ENCODE measurements at places on chromosomes 2 and 18.

DNA sequence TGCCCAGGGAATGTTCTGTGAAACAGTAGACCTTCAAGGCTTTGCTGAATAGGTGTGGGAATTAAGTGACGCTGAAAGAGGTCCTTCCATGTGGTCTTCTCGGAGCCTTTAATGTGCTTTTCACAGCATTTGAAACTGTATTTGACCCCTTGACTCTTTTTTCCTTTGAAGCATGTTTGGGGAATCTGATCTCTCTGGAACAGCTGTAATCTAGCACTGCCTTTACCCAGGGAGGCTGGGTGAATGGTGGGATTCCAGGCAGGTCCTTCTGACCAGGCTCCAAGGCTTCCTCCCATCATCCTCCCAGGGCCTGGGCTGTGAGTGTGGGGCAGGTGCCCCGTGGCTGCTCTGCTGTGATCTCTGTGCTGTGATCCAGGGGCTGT is 4.2 kb downstream of the ZAP70 start:
- DNase-seq: no peak

DNA sequence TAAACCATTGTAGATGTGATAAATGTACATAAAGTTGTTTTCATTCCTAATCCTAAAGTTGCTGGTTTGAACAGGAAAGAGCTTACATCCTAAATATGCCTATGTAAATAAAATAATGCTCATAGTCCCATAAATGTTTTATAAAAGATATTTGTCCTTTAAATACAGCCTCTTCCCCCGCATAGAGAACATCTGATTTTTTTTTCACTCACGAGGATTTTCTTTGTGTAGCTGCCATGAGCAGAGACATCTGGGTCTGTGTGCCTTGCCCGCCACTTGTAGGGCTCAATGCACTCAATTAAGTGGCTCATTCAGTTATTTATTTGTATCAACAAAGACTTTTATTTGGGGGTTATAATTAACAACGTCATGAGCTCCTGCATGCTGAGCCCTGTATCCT is 72.8 kb downstream of the SOWAHC start:
- DNase-seq: no peak

DNA sequence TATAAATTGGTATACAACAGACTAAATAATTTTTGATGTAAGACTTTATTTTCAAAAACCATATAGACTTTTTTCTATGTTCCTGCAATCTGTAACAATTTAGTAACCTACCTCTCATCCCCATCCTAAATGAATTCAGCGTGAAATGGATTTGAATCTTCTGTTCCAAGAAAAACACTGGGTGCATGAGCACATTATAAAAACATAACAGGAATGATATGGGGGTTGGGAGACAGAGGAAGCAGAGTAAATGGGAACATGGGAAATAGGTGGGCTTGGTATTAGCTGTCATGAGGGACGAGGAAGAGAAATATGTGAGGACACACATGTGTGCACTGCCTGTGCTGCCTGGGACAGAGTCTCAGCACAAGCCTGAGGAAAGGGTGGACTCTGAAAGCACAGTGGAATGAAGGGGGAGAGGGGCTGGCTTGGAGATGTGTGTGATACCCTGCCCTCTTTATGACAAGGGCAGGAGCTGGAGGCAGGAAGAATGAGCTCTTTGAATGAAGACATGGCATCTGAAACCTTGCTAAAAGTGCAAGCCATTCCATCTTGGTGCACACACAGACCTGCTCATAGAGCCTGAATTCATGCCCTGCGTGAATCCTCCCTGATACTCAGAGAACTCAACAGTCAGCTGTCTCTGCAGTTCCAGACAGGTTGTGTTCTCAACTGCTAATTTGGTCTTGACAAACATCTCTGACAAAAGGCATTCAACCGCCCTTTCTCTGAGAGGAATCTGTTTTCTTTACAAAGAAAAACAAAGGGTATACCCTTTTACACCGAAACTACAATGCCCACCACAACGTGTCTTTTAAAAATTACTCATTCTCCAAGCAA is 66.6 kb downstream of the EPB41L3 start:
- DNase-seq: no peak

DNA sequence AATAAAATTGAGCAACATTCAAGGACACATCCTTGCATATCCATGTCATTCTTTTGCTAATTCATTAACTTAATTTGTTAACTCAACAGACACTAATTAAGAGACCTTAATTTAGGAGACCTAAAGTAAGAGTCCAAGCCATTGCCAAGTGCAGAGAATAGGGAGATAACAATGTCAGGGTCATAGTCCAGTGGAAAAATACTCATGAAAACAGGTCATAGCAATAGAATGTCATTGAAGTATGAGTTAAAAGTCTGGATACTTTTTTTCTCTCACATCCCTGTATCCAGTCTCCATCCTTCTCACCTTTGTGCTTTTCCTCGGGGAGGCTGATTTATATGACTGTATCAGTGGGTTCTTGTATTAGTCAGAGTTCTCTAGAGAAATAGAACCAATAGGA is 26.6 kb upstream of the DPP4 start:
- no peak for DNase-seq

DNA sequence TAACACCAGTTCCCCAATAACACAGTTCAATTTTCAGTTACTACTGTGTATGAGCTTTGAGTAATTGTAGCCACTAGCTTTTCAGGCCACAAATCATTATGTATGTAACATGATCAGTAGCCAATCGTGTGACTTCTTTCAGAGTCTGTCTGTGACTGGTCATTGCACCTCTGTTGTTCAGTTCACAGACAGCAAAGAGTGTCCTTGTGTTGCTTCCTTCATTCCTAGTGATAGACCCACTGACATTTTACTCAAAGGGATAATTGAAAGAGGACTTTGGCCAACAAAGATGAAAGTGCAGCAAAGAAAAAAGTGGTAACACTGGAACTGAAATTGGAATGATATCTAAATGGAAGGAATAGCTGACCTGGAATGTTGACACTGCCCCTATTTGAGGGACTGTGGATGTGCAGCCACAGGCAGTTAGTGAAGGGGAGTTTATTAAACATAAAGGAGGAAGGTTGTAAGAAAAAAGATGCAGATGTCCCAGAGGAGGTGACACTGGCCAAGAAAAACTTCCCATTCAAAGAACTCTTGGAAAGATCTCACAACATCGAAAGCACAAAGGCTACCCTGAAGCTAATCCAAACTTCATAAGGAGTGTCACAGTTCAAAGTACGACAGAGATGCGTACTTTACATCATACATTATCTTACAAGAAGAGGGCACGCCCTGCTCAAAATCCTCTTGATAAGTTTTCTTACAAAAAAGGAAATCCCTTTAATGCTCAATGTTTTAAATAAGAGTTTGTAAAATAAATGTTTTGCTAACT is 19.3 kb downstream of the TTC39C start:
- no peak for DNase-seq

GRCh38 chr2:197217541-197217940 is 93.0 kb downstream of the ANKRD44 start:
- DNase-seq: no peak

- no peak for DNase-seq
These were observed 102.1 kb upstream of the CDC42EP3 start for GRCh38 chr2:37773371-37774130.

DNA sequence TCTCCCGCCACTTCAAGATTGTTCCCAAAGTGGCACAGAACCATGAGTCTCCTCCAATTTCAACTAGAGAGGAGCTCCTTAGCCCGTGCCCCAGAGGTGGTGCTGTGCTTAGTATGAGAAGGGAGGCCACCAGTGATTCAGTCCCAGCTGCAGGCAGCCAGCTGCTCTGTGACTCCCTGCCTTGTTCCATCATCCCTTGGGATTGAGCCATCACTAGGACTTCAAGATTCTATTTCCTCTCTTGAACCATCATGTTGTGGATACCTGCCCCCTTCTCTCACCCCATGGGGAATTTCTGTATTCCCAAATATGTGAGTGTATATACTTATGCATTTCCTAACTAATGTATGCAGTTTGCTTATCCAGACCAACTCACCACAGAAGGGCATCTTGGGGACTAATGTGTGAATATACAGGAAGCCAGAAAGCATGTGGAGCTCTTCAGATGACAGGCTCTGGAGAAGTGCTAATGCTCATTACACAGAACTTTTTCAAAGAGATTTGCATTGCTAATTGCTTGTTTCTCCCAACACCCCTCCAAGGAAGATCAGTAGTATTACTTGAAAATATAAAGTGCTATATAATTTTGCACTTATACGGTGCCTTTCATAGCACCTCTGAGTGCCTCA is 111.0 kb upstream of the MAP3K20 start:
- DNase-seq: no peak

DNA sequence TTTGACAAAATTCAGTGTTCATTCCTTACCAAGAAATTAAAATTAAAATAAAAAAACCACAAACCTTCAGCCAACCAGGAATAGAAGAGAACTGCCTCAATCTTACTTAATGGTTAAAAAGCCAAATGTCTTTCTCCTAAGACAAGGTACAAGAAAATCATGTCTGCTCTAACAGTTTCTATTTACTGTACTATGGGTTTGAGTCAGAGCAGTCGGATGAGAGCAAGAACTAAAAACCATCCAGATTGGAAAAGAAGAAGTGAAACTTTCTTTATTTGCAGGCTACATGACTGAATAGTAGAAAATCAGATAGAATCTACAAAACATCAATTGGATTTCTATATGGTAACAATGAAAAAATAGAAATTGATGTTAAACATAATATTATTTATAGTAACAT is 555.5 kb upstream of the TNP1 start:
- DNase-seq: no peak

GRCh38 chr2:241857041-241857541 is 1.6 kb downstream of the PDCD1 start:
- DNase-seq: no peak

DNA sequence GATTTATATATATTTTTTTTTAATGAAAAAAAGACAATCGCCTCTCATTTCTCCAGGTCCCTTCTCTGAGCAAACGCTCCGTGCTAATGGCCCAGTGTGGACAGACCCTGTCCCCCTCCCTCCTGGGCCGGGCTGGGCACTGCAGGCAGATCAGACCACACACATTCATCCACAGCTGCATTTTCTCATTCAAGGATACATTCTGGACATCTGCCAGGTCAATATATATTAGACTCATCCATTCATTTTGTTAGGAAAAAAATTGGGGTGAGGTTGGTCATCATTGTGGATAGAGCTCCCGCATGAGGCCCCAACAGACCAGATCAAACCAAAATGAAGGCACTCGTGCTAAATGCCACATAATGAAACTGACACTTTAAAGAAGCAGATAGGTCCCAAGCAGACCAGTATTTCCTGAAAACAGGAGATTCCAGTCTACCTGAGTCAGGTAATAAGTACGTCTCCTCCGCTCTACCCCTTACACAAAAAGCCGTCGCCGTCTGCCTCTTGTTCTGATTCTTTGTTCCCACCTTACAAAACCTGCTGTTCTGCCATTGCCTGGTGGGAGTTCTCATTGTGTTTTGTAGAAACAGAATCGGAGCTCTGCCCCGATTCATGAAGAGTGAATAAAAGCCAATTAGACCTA is 15.4 kb upstream of the OTOS start:
- no peak for DNase-seq

- DNase-seq: no peak
These were observed 4.7 kb upstream of the ORC2 start for GRCh38 chr2:200968162-200968561.

DNA sequence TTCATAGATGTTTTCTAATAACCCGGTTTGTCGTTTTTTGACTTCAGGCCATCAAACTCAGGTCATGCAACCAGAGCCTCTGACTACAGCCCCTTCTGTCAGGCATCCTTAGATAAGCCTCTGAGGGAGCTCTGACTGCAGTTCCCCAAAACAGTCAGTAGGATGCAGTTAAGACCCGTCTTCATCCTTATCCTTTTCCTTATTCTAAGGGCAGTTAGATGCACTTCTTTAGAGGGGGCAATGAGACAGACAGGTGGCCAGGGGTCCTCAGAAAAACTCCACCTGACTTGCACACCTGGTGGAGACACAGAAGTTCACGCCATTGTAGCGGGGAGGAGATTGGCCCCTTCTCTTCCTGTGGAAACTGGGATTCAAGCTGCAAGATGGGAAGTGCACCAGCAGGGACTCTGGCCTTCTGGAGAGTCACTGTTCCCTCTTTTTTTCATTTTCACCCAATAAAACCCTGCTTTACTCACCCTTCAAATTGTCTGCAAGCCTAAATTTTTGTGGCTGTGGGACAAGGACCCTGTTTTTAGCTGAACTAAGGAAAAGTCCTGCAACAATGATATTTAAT is 104.8 kb upstream of the TFPI start:
- DNase-seq: no peak

- DNase-seq: no peak
These were observed 128.1 kb downstream of the EIPR1 start for GRCh38 chr2:3249476-3249962.

DNA sequence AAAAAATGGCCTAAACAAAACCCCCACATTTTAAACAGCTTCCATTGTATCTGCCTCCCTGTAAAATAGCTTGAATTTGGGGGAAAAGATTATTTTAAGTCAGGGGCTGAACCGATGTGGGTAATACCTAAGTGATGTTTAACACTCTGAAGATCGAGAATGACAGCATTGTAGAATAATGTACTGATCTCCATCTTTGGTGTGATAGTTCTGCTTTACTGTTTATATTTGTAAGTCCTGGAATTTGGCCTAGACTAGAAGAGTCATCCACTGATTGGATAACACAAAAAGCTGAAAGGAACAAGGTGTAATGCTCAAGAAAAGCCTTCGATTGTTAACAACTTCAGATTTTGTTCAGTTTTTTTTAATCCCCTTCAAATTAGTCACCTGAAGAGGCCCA is 53.8 kb upstream of the CCDC68 start:
- DNase-seq: no peak

DNA sequence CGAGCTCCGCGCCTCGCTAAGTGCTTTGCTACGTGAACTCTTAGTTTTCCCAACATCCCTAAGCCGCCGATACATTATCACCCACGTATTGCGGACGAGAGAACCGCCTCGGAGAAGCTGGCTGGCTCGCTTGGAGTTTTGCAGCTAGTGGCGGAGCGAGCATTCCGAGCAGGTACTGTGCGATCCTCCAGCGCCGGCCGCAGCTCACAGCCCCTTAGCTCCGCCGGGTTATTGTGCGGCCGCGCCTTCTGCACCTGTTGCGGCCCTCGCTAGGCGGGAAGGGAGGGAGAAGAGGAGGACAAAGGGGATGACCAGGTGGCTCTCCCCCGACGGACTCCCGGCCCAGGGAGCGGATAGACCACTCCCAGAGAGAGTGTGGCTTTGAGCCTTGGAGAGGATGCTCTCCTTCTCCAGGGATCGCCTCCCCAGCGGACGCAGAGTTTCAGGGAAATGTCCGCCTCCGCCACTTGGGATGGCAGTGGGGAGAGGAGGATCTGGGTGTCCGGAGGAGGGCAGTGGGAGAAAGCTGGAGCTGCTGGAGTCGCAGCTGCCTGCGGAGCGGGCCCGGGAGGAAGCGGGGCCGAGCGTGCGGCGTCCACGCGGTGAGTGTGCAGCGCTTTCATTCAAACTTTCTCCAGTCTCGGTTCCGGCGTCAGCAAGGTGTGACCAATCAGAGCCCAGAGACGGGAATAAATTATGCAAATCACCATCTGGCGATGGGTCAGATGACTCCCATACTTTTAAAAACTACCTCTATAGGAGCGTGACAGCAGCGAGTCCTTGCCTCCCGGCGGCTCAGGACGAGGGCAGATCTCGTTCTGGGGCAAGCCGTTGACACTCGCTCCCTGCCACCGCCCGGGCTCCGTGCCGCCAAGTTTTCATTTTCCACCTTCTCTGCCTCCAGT is at the start of gene LIPG:
Gene LIPG (plus strand): TSS at position 769 of the 905 bp plus-strand sequence. CDS start 252 bp downstream, outside the sequence.
- DNase-seq: no peak

Measured in activated gamma-delta T cell treated with anti-CD3 and anti-CD28 coated beads, Interleukin-2, amount 50 U/mL, for 16 hours (primary cell).